Lower lobe of right lung (tissue), 2 donors: ENCODE measurements at places on chromosomes 4 and X.
A peak's percentile ranks its signal among the peaks of the same experiment; 100 is the strongest.

DNA sequence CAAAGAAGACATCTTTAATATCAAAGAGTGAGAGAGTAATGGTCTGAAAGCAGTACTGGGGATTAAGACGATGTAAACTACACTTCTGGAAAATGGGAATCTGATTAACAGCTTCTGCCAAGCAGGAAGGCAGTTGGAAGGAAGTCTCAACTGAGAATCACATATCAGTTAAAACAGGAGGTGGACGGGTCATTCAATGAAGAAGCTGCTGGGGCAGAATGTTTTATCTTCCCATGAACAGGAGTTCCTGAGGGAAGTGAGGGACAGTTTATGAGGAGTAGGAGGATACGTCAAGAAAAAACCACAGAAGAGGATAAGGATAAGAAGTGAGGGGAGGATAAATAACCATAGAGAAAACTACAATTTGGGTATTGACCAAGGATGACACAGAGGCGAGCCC, 38.7 kb upstream of the MAGEA10 start:
- no peak overlapping the region for H3K27ac ChIP-seq
- no peak overlapping the region for H3K4me3 ChIP-seq
- DNase-seq = no peak

DNA sequence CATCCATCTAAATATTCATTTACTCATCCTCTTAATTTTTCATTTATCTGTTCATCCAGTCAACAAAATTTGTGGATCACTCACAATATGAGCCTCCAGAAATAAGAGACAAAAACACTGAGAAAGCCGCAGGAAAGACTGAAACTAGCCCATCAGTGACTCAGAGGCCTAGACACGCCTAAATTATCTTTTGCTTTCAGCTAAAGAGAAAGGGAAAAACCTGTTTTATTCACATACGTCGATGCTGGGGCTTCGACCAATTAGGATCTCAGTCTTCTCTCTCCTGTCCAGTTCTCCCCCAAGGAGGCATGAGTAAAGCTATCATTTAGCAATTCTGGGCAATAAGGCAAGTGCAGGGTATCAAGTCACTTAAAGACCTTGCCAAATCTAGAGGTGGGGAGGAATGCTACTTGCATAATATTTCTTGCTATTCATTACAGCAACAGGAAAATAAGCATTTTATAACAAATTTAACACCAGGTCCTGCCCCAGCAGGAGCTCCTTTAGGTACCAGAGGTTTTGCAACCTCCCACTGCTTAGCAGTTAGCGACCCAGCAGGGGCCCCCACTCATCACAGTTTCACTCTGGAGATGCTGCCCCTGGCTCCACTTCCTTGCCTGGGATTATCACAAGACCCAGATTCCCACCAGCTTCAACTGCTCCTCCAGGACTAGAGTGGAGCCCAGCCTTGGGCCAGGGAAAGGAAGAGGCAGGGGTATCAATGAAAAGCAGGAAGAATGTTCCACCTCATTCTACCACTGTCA, 30.1 kb upstream of the TMEM154 start:
- H3K4me3 ChIP-seq = no peak overlapping the region
- DNase-seq = no peak
- H3K27me3 ChIP-seq = no peaks in the 10 kb centered on the region
- H3K4me1 ChIP-seq = no peaks in the 10 kb centered on the region

DNA sequence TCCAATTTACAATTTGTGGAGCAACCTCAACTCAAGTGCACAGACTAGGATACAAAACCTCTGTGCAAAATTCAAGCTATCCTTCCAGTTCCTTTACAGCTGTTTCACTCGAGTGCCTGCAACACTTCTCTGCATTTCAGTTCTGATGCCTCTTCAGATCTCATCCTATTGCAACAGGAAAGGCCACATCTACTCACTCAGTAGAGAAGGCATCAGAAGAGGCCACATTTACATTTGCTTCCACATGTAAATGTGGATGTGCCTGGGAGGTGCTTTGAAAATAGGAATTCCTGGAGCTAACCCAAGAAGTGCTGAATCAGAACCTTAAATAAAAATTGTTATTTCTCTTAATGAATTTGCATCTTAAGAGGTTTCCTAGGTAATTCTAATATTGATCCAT, 45.8 kb upstream of the SERTM2 start:
- H3K4me1 ChIP-seq = no peaks in the 10 kb centered on the region
- no peak for DNase-seq
- H3K27me3 ChIP-seq = no peaks in the 10 kb centered on the region
- no peak overlapping the region for H3K27ac ChIP-seq

GRCh38 chr4:48343551-48343950, 2.2 kb downstream of the SLAIN2 start:
- DNase-seq = no peak
- H3K27ac ChIP-seq = no peak overlapping the region
- no peaks in the 10 kb centered on the region for H3K27me3 ChIP-seq

DNA sequence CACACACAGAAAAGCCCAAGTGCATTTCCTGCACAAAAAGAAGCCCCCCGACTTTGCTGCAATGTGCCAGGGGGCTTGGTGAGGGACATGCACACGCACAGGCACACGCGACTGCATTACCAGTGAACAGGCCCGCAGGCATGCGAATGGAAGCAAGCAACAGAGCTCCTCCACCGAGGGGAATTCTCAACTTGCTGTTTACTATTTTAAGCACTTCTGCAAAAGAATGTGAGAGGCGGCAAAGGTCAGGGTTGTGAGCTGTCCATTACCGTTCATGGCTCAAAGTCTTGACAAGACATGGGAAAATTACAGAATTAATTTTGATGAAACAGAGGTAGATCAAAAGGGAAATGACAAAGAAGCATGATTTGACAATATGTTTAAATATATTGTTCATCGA, 342.5 kb upstream of the NOCT start:
- no peak overlapping the region for H3K27ac ChIP-seq
- H3K4me3 ChIP-seq = no peak overlapping the region
- H3K36me3 ChIP-seq = no peaks in the 10 kb centered on the region
- peaks cover 5% of the 10 kb centered on the region for H3K4me1 ChIP-seq
- no peaks in the 10 kb centered on the region for H3K27me3 ChIP-seq
- no peak for DNase-seq

DNA sequence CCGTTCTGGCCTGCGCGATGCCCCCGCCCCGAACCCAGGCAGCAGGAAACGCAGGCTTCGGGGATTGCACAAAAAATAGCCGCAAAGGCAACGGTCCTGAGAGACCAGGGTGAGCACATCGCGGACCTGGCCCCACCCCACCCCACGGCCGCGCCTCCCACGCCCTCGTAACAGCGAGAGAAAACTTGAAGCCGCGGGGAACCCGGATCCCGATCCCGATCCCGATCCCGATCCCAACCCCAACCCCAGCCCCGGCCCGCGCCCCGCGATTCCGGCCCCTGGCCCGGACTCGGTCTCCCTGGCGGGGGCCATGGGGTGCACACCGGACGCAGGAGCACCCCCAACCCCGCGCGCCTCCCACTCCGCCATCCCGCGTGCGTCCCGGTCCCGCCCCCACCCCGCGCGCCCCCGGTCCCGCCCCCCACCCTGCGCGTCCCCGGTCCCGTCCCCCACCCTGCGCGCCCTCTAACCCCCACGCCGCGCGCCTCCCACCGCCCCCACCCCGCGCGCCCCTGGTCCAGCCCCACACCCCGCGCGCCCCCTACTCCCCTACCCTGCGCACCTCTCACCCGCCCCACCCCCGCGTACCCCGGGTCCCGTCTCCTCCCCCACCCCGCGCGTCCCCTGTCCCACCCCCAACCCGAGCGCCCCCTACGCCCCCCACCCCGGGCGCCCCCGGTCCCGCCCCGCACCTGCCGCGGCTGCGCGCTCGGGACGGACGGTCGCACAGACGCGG, 29.0 kb downstream of the NOP14 start:
- H3K36me3 ChIP-seq = peaks cover 50% of the 10 kb centered on the region
- peak overlapping the region; percentile 97 for H3K27ac ChIP-seq
- H3K4me1 ChIP-seq = peaks cover 72% of the 10 kb centered on the region

GRCh38 chr4:159420162-159421057, 317.5 kb downstream of the RAPGEF2 start:
- no peaks in the 10 kb centered on the region for H3K36me3 ChIP-seq
- no peak overlapping the region for H3K4me3 ChIP-seq
- H3K27me3 ChIP-seq = no peaks in the 10 kb centered on the region
- DNase-seq = no peak

- H3K27ac ChIP-seq = no peak overlapping the region
- no peak overlapping the region for H3K4me3 ChIP-seq
- H3K36me3 ChIP-seq = no peaks in the 10 kb centered on the region
- no peaks in the 10 kb centered on the region for H3K27me3 ChIP-seq
- H3K4me1 ChIP-seq = peaks cover 22% of the 10 kb centered on the region
- no peak for DNase-seq
These were observed 113.0 kb downstream of the RBM47 start for GRCh38 chr4:40516651-40517050.

DNA sequence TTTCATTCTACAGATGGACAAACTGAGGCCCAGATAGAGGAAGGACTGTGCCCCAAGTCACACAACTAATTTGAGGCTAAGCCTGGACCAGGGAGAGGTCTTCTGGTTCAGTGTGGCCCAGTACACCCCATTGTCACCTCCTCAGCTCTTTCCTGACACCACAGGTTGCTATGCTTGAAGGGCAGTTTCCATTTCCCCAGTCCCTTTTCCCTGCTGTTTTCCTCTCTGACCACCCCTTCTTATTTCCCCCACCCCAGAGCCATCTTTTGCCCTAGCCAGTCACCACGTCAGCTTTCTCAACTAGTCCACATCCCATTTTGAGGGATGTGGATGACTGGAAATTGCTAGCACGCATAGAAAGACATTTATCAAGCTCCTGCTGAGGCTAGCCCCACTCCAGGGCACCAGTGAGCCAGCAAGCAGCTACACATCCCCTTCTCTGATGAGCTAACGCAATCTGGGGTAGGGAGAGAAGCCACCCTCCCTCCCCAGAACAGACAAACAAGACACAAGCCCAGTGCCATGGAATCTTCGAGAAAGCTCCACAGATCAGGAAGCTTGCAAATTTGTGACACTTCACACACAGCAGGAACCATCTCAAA, 1.3 kb downstream of the GABRE start:
- H3K4me1 ChIP-seq = no peaks in the 10 kb centered on the region
- no peaks in the 10 kb centered on the region for H3K27me3 ChIP-seq
- DNase-seq = no peak
- no peaks in the 10 kb centered on the region for H3K36me3 ChIP-seq
- peak overlapping the region; percentile 65 for H3K27ac ChIP-seq

GRCh38 chr4:54929459-54929858, 195.9 kb downstream of the KDR start:
- no peaks in the 10 kb centered on the region for H3K36me3 ChIP-seq
- no peaks in the 10 kb centered on the region for H3K4me1 ChIP-seq
- no peak overlapping the region for H3K27ac ChIP-seq
- H3K4me3 ChIP-seq = no peak overlapping the region
- no peak for DNase-seq
- no peaks in the 10 kb centered on the region for H3K27me3 ChIP-seq

DNA sequence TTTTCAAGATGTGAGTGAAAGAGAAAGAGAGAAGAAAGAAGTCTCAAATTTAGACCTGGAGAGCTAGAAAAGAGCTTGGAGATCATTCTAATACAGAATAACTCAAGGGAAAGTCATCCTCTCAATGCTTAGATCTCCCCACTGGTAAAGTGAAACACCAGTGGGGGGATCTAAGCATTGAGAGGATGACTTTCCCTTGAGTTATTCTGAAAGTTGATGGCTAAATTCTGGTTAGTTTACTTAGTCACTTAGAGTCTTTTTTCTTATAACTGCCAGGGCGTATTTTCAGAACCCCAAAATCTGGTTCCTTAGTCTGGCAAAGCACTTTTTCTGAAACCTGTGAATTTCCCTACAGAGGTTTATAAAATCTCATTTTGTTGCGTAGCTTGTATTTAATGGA, 198.6 kb downstream of the ARHGAP24 start:
- H3K27me3 ChIP-seq = no peaks in the 10 kb centered on the region
- no peak overlapping the region for H3K4me3 ChIP-seq
- H3K4me1 ChIP-seq = peaks cover 20% of the 10 kb centered on the region
- no peak overlapping the region for H3K27ac ChIP-seq
- H3K36me3 ChIP-seq = no peaks in the 10 kb centered on the region

GRCh38 chr4:52358883-52359321, 300.2 kb downstream of the USP46 start:
- DNase-seq = no peak
- H3K27ac ChIP-seq = no peak overlapping the region
- H3K36me3 ChIP-seq = no peaks in the 10 kb centered on the region

DNA sequence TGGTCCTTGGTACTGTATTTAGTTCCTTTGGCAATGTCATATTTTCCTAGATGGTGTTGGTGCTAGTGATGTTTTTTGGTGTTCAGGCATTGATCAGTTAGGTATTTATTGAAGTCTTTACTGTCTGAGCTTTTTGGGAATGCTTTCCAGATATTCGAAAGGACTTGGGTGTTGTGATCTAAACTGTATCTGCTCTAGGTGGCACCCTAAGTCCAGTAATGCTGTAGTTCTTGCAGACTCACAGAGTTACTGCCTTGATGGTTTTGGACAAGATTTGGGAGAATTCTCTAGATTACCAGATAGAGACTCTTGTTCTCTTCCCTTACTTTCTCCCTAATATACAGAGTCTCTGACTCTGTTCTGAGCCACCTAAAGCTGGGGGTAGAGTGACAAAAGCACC, 513.6 kb upstream of the PITX2 start:
- no peaks in the 10 kb centered on the region for H3K4me1 ChIP-seq
- H3K4me3 ChIP-seq = no peak overlapping the region
- H3K27ac ChIP-seq = no peak overlapping the region
- DNase-seq = no peak

GRCh38 chr4:119659576-119659975, 31.0 kb upstream of the PDE5A start:
- no peak overlapping the region for H3K27ac ChIP-seq
- no peak overlapping the region for H3K4me3 ChIP-seq
- DNase-seq = no peak

DNA sequence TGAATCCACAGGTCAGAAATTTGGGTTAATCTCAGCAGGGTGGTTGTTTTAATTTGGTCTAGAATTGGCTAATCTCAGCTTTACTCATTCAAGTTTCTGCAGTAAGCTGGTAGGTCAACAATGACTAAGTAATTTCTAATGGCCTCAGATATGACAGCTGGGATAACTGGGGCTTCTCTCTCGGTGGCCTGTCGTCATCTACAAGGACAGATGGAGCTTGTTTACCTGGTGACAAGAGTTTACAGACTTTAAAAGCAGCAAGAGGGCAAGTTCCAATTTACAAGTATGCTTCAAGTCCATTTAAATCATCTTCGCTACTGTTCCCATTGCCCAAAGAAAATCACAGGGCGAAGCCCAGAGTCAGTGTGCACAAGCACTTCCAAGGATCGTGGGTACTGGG, 453.9 kb downstream of the PDHA2 start:
- no peaks in the 10 kb centered on the region for H3K36me3 ChIP-seq
- no peak for DNase-seq
- no peak overlapping the region for H3K27ac ChIP-seq
- no peaks in the 10 kb centered on the region for H3K4me1 ChIP-seq
- no peaks in the 10 kb centered on the region for H3K27me3 ChIP-seq

GRCh38 chrX:22800360-22800759, 199.4 kb upstream of the DDX53 start:
- no peaks in the 10 kb centered on the region for H3K36me3 ChIP-seq
- no peaks in the 10 kb centered on the region for H3K4me1 ChIP-seq
- H3K27me3 ChIP-seq = no peaks in the 10 kb centered on the region
- no peak overlapping the region for H3K4me3 ChIP-seq
